ENCODE measurements at places on chromosomes 2 and 18. TPM values are rescaled to one million over a fixed set of nuclear protein-coding genes. Genes with fewer than 3 reads are reported as not detected.

CCDC74A gene
- 15.5 TPM for total RNA-seq

CPO gene
- total RNA-seq = not detected

IL37 gene
- total RNA-seq = not detected

NXPH2 gene
- not detected for total RNA-seq

MEP1B gene
- not detected for total RNA-seq

RAPH1 gene
- total RNA-seq = 6.2 TPM

ANO7 gene
- total RNA-seq = 0.30 TPM

Measured in bronchus fibroblast of lung (primary cell).